Activated T-helper 9 cell treated with anti-CD3 and anti-CD28 coated beads, Interleukin-2, amount 50 U/mL, for 16 hours (primary cell): ENCODE measurements at places on chromosomes 4 and X.

GRCh38 chr4:145218251-145218650, 37.9 kb upstream of the OTUD4 start:
- DNase-seq, result no peak

DNA sequence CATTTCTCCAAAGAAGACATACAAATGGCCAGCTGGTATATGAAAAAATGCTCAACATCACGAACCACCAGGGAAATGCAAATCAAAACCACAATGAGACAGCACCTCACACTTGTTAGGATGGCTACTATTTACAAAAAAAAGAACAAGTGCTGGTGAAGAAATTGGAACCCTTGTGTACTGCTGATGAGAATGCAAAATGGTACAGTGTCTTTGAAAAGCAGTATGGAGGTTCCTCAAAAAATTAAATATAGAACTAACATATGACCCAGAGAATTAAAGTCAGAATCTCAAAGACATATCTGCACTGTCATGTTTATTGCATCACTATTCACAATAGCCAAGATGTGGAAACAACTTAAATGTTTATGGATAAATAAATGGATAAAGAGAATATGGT, 20.9 kb downstream of the PAGE4 start:
- no peak for DNase-seq

DNA sequence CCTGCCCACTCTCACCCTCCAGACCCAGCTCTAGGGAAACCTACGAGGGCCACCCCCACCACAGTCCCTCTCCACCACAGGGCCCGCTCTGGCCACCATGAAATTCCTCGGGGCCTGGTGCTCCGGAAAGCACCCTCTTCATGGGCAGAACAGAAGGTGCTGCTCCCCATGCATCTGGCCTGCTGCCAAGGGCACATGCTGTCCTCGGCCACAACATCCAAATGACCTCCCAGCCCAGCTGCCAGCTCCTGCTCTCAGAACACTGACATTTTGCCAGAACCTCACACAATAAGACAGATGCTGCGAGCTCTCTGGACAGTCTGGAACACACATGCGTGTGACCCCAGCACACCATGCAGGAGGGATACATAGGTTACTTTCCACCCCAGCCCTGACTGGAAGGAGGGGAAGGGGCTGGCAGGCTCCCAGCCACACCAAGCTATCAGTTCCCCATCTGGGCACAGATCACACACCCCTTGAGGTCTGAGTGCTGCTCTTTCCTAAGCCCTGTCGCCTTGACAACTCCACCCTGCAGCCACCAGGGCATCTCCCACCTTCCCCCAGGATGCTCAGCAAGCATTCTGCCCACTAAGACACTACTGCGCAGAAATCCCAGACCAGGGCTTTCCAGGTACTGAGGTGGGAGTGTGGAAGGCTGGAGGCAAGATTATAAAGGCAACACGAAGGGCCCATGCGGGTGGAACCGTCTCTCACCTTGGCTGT, 5.8 kb downstream of the CCNQ start:
- DNase-seq, result no peak

DNA sequence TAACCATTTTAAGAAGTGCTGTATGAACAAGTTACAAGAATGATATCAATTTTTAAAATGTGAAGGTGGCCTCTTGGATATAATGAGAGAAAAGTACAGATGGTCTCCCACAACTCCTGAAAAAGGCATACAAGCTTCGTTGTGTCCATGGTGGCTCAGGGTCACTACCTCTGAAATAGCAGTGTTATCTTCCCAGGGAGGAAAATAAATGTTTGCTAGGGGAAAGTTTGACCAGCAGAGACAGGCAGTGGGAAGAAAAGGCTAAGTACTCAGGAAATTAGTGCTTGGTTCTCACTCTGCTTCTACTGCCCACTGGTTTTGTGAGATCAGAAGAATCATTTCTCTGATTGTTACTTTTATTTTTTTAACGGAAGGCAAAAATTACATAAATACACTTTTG, 39.4 kb downstream of the PPP1R2C start:
- no peak for DNase-seq

GRCh38 chr4:152424977-152425376, 110.9 kb downstream of the FBXW7 start:
- DNase-seq, result no peak

GRCh38 chr4:122798101-122798500, 28.5 kb upstream of the FGF2 start:
- DNase-seq, result no peak

DNA sequence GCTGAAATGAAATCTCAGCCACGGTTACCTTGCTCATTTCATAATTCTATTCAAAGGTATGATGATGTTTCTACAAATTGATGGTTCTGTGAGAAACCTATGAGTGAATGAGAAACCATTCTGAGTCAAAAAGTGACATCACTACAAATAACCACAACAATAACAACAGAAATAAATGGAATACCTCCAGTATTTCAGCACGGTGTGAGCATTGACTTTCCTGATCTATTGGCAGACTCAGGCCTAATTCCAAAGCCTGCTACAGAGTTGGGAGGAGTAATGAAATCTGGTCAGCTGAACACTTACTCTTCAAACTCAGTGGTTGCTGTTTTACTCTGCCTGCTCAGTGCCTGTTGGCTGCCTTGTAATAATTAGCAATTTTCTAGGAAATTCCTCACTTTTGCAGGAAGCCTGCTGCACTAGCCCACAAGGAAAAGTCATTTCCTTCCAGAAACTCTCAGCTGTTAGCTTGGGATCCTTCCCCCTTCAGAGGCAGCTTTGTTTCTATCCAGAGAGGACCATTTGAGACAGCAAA, 18.8 kb upstream of the SYNPO2 start:
- no peak for DNase-seq

DNA sequence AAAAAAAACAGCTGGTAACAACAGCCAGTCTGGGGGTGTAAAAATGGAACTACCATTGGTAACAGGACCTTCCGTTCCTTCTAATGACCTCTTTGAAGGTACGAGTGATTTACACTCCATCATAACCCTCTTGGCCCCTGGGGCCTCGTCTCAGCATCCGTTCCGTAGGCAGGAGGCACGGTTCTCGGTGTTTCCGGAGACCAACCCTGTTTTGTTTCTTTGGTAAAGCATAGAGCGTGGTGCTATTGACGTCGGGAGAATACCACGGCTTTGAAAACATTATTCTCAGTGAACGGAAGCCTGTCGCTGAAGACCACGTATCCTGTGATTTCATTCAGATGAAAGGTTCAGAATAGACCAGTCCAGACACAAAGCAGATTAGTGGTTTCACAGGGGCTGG, 198.9 kb downstream of the ASMT start:
- DNase-seq, result no peak

DNA sequence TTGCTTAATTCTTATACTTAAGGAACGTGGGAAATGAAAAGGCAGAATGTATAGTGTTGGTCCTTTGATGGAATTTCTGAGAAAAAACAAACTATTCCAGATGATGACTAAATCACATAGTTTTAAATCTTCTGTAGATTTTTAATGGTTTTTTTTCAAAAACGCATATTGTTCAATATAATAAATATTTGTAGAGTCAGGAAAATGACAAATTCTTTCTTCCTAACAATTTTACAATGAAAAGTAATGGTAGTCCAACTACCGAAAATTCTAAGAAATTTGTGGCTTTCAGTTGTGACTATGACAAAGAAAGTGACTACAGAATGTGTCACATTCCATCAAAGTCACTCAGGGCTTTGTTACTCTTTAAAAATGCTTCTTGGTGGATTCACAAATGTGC, 164.8 kb upstream of the PITX2 start:
- DNase-seq, result no peak

GRCh38 chr4:33911959-33912358, 2332.4 kb downstream of the ARAP2 start:
- DNase-seq, result no peak

GRCh38 chr4:121900132-121900983, 30.1 kb upstream of the BBS7 start:
- DNase-seq, result peak; percentile 6

GRCh38 chr4:180932370-180933001, 1310.7 kb upstream of the TENM3 start:
- DNase-seq, result no peak

- DNase-seq, result no peak
These were observed 18.2 kb downstream of the TMEM255A start for GRCh38 chrX:120293015-120293414.
